ENCODE measurements at places on chromosomes 5 and 9.

DNA sequence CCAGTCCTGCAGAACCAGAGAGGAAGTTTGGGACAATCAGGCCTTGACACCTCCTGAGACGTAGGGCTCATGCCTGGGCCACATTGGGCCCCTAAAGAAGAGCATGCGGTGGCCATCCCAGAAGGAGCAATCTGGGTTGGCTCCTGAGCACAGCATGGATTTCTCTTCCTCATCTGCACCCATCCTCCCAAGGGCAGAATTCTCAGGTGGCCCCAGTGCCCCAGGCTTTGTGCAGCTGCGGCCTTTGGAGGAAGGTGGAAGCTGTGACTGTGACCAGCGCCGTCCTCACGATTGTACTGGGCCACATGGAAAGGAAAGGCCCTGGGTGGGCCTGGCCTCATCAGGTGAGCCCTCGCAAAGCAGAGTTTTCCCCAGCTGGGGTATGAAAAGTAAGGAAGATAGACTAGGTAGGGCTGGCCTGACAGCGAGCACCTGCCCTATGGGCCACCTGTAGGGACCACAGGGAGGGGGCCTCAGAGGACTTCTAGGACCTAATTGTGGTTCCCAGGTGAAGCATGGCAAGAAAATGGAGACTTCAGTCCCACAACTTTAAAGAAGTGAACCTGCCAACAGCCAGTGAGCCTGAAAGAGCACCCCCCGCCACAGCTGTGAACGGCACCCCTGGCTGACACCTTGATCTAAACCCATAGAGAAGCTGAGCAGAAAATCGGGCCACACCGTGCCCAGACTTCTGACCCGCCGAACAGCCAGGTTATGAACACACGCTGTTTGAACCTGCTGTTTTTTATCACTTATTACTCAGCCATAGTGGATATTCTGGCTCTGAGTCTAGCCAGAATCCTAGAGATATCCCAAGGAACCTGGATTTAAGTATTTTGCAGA is 164.1 kb downstream of the IRX2 start:
- DNase-seq, result no peak

DNA sequence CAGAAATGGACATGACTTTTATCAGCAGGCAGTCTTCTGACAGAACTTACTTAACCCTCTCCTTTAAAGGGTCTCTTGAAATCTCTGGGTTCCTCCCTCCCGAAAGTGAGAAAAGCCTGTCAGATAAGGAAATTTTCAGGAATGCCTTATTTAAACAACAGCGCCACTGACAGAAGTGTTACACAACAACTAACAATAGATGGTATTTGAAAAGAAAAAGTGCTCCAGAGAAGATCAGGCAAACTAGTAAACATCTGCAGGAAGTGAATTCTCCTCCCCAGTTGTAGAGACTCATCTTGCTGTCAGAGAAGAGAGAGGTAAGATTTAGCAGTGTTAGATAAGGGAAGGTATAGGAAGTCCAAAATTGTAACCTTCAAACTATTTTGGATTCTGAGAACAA is 107.2 kb upstream of the NFIL3 start:
- no peak for DNase-seq

DNA sequence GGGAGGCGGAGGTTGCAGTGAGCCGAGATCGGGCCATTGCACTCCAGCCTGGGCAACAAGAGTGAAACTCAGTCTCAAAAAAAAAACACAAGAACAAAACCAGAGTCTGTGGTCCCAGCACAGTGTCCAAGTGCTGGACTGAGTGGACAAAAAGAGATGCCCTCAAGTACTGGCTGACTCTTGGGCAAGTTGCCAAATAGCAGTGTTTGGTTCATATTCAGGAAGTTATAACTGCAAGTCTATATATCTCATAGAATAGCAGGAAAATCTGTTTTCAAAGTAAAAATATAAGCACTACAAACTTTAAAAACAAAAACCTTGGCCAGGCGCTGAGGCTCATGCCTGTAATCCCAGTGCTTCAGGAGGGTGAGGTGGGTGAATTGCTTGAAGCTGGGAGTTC is 7.3 kb downstream of the HABP4 start:
- DNase-seq, result no peak

- DNase-seq, result no peak
Measured at GRCh38 chr5:139814191-139814601, 18.6 kb downstream of the PSD2 start.

- no peak for DNase-seq
Measured at GRCh38 chr5:149776361-149777305, 46.5 kb downstream of the PPARGC1B start.

- DNase-seq, result no peak
Measured at GRCh38 chr9:21983561-21983935, 10.6 kb downstream of the CDKN2A start.

DNA sequence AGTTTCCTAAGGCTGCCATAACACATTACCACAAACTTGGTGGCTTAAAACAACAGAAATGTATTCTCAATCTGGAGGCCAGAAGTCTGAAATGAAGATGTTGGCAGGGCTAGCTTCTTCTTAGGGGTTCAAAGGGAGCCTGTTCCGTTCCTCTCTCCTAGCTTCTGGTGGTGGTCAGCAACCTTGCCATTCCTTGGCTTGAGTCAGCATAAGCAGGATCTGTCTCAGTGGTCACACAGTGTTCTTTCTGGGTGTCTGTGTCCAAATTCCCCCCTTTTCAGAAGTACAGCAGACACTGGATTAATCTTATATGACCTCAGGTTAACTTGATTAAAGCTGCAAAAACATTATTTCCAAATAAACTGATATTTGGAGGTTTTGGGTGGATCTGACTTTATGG is 2.1 kb upstream of the OSMR start:
- DNase-seq, result no peak

All from NCI-H187 treated with DMSO at 0.1 percent for 48 hours (cell line).